H7 (cell line): ENCODE measurements at places on chromosomes 12 and 14. TPM values are rescaled to one million over a fixed set of nuclear protein-coding genes. Genes with fewer than 3 reads are reported as not detected.

DNA sequence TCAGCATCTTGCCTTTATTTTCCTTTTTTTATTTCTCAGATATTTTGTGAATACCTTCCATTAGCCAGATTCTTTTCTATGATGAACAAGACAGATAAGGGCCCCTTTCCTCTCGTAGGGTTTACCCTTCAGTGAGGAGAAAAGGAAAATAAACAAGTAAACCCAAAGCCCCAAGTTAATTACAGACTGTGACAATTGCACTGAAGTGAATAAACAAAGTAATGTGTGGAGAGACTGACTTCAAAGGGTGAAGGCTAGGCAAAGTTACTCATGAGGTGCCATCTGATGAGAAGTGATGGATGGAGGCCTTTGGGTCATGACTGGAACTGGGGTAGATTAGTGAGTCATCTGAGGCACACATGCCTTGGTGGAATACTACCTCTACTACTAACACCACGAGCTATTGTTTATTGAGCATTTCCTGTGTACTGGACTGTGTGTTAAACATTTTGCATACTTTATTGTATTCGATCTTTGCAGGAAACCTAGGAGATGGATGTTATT, 143.4 kb upstream of the PRICKLE1 start:
- DNase-seq: no peak

GRCh38 chr12:96061864-96062453, 26.6 kb upstream of the LTA4H start:
- peak; percentile 60 for DNase-seq

- no peak for DNase-seq
These were observed 180.8 kb downstream of the CRADD start for GRCh38 chr12:93857991-93858447.

- no peak for DNase-seq
These were observed 150.2 kb upstream of the EEA1 start for GRCh38 chr12:93079271-93079670.

- DNase-seq: peak; percentile 78
These were observed 49.4 kb downstream of the VWF start for GRCh38 chr12:6074979-6075585.

IAPP gene
- not detected in 2 replicates for total RNA-seq

SYNDIG1L gene
- 0.48 and 0.76 TPM in 2 replicates for total RNA-seq

GALNT8 gene
- total RNA-seq: 2.3 and 4.1 TPM in 2 replicates
